CD4-positive, alpha-beta T cell treated with Interleukin-21 for 1 hour (primary cell): ENCODE measurements at places on chromosomes 4 and X.
A peak's percentile ranks its signal among the peaks of the same experiment; 100 is the strongest.

DNA sequence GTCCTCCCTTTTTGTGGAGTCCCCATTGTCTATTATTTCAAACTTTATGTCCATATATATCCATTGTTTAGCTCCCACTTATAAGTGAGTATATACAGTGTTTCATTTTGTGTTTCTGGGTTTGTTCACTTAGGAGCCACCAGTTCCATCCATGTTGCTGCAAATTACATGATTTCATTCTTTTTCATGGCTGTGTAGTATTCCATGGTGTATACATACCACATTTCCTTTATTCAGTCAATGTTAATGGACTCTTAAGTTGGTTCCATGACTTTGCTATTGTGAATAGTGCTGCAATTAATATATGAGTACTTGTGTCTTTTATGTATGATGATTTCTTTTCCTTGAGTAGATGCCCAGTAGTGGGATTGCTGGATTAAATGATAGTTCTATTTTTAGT lies 329.1 kb downstream of the AR start:
- no peak for DNase-seq

DNA sequence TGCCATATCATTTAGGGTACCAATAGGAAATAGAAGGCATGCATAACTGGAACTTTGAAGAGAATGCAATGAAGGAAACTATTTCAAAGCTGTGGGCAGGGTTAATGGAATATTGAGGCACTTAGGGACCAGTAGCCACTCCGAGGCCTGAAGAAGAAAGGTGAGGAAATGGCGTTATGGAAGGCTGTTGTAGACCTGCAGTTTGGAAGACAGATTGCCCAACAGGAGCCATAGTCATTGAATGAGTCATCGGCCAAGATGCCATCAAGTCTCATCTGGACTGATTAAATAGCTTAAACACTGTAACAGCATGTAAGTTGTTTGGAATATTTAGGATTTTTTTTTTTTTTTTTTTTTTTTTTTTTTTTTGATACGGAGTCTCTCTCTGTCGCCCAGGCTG lies 11.6 kb downstream of the CXCL13 start:
- DNase-seq, result no peak

- no peak for DNase-seq
These were observed 297.3 kb upstream of the LCORL start for GRCh38 chr4:18318682-18319388.

GRCh38 chrX:120452131-120452530 lies 17.0 kb downstream of the LAMP2 start:
- peak; percentile 13 for DNase-seq

GRCh38 chr4:141375855-141376254 lies 155.2 kb downstream of the ZNF330 start:
- no peak for DNase-seq

- no peak for DNase-seq
These were observed 46.3 kb upstream of the HUWE1 start for GRCh38 chrX:53732797-53733196.

DNA sequence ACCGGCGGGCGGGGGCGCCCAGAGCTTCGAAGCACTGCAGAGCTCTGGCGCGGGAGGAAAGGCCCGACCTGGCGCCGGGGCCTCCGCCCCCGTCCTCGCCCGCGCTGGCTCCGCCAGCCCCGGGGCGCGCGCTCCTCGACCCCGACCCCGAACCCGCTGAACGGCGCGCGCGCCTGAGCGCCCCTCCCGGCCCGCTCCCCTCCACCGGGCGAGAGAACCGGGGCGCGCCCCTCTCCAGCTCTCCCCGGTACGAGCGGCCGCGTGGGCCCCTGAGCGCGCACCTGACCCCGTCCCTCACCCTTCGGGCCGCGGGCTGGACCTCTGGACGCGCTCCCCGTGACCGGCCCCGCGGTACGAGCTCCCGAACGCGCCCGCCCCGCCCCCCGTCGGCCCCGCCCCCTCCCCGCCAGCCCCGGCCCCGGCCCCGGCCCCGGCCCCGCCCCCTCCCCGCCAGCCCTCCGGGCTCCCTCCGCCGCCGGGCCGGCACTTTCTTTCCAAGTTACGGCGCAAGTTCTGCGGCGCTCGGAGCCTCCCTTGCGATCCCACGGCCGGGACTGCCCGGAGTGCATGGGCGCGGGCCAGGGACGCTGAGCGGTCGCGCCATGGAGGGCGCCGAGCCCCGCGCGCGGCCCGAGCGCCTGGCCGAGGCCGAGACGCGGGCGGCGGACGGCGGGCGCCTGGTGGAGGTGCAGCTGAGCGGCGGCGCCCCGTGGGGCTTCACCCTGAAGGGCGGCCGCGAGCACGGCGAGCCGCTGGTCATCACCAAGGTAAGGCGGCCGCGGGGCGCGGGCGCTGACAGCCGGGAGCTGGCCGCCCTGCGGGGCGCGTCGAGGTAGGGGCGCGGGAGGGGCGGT lies at the start of gene SHROOM2:
Gene SHROOM2, plus strand, starts transcription at position 486 of the 854 bp plus-strand sequence. Its CDS starts 117 bp downstream, at position 603.
- no peak for DNase-seq

DNA sequence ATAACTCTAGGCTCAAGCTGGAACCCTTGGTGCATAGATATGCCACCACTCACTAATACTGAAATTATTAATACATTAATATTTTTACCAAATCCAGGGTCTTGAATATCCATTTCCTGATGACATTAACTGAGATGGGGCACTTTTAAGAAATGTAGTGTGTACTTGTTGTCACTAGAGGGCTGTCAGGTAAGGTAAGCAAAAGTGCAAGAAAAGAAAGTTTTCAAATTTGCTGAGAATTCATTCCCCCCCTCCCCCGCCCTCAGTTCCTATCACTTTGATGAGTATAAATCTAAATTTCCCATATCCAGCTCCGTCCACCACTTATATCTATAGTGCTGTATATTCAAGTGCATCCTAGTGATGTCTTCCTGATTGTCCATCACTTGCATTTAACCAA lies 20.5 kb upstream of the WDR44 start:
- DNase-seq, result no peak

GRCh38 chr4:122146652-122147051 lies 5.5 kb upstream of the BLTP1 start:
- DNase-seq, result no peak
